ENCODE measurements at places on chromosomes 2 and 18.

DNA sequence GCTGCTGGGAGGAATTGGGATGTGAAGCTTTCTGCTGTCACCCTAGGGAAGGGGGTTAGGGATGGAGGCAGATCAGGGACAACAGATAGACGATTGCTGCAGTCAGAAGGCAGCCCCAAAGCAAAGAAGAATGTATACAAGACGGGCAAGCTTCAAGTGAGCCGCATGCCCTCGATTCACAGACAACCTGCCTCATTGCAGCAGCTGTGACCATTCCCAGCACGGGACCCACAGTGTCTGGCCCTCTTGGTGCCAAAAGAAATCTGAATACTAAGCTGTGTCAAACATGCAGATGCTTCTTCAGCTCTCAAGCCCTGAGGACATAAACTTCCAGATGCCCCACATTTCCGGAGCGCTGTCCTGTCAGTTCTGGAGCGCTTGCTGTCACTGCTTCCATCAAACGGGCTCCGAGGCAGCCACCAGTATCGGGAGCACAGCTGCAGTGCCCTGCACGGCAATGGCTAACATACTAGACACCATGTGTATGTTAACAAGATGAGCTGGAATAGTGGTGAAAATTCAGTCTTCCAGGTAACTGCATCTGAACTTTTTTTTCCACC lies 33.8 kb downstream of the PRELID3A start:
- DNase-seq = no peak

DNA sequence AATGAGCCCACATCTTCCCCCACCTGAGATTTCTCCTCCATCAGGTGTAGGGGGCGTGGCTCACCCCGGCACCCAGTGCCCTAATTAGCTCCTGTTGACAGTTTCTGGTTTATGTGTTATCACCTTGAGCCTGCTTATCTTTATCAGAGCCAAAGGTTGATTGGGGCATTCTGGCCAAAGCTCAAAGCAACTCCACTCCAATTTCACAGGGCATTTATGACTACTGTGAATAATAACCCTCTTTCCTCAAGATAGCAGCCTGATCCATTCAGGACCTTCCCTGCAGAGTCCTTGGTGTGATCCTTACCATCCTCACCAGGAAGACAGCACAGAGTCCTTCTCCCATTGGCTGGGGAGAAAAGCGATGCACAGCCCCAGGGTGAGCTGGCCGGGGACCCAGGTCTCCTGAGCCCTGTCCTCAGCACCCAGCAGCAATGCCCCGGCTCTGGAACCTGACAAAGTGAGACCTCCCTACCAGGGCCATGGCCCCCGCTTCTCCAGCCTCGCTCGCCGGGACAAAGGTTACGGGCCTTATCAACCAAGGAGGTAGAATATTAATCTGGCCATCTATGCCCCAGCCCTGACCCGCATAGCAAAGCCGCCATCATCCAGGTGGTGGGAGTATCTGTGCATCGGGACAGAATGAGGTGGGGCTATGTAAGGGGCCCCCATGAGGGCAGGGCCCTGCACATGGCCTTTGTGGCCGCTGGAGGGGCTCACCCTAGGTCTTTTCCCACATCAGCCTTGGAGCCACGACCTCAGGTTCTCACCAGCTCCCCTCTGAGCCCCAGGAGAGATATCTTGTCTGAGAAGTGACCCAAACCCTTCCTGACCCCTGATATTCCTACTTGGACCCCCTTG lies 64.5 kb downstream of the ZFP36L2 start:
- DNase-seq = no peak

- DNase-seq = peak; percentile 55
Measured at GRCh38 chr2:127049927-127050802, 56.8 kb downstream of the BIN1 start.

GRCh38 chr2:201183365-201183727 lies 405 bp downstream of the CASP10 start:
- no peak for DNase-seq
